ENCODE measurements at places on chromosomes 5 and 9.
A peak's percentile ranks its signal among the peaks of the same experiment; 100 is the strongest.

DNA sequence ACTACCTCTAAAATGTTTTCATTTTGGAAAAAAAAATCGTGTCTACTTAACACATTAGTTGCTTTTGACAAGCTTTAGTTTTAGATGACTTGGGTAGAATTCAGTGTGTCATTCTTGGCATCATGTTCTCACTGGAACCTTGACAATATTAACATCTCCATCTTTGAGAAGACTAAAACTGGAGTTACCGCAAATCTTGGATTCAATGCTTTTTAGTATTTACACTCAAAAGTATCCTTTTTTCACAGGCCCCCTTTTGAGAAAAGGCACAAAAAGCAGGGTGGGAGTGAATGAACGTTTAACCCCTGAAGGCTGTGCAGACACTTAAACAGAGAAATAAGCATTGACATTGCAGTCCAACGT, 549.1 kb downstream of the CSNK1G3 start:
- DNase-seq: no peak

DNA sequence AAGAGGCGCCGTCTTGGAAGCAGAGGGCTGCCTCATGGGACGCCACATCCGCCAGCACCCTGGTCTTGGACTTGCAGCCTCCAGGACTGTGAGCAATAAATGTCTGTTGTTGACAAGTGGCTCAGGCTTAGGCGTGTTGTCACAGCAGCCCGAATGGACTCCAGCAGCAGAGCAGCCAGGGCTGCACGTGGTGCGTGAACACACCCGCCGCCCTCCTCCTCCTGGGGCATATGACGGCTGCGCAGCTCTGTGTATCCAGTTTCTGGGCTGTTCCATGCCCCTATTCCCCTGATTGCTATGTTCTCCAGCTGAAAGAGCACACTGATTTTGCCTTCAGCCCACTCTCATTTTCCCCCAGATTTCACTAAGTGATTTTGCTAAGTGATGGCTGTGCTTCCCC, 36.0 kb upstream of the CLPTM1L start:
- DNase-seq: no peak

GRCh38 chr5:63553073-63553472, 409.2 kb downstream of the HTR1A start:
- no peak for DNase-seq

GRCh38 chr5:14807471-14807870, 64.1 kb downstream of the ANKH start:
- no peak for DNase-seq

DNA sequence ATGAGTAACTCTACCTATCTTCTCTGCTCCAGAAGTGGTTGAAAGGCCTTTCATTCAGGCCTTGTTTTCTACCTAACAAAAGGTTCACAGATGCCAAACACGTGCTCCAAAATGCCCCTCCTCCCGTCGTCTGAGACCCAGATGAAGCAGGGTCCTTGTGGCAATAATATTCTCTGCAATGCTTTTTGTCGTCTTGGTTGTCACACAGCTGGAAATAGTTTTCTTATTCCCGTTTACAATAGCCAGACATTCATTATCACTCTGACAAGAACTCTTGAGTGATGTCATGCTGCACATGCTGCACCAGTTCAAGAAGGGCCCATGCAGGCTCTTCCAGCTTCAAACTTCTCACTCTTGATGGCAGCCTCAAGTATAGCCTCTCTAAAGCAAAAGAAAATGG, 7.8 kb downstream of the LPAR1 start:
- no peak for DNase-seq

GRCh38 chr9:124284940-124285441, 27.2 kb downstream of the NEK6 start:
- DNase-seq: no peak

GRCh38 chr5:95081500-95081960, 203.4 kb downstream of the MCTP1 start:
- DNase-seq: peak; percentile 90

DNA sequence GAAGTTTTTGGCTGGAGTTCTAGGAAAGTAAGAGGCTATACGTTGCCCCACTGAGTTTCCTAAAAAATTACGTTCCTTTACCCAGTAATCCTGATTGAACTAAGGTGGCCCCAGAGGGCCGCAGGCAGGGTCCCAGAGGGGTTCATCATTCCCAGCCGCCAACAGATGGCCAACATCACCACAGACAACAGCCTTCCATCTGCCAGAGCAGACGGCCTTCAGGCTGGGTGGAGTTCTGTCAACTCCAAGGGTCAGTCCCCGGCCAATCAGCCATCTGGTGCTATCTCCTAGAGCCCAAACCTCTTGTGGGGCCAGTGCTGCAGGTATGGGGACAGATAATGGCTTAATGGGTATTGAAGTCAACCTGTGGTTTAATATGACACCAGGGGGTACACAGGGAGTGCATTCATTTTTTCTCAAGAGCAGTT, 30.4 kb downstream of the TBC1D2 start:
- DNase-seq: no peak

DNA sequence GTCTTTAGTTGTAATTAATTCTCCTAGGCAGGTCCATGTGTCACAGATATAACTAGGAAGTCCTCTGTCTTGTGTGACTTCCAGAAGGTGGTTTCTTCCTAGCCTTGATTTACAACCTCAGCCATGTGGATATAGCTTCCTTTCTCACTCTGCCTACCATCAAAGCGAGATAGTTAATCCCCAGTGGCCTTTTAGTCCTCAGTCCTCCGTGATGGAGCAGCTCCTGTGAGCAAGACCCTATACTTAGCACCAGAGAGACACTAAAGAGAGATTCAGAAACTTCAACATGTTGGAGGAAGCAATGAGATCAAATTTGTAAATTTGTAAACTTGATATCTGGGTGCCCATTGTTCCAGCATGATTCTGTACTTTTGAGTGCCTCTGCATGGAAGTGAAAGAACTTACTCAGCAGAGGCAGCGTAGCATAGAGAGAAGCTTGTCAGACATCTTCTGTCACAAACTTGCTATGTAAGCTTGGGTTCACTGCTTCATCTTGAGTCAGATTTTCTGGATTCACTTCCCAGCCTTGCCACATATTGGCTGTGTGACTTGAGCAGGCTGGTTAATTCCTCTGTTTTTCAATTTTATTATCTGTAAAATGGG, 170.2 kb upstream of the NR3C1 start:
- DNase-seq: no peak

DNA sequence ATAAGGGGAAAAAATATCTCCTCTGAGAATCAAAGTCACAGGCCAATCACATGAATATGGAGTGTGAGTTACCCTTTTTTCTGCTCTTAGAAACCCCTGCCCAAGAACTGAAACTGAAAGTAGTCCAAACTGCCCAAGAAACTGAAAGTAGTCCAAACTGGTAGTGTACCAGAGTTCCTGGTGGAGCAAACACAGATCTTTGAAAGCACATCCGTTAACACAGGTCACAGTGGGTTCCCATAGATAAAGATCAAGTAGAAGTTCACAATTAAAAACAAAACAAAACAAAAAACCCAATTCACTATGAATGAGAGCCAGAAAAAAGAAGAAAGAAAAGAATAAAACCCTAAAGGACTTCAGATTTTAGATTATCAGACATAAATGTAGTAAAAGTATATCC, 332.4 kb upstream of the EFNA5 start:
- DNase-seq: peak; percentile 93
